ENCODE measurements at places on chromosomes 1 and 21. TPM values are rescaled to one million over a fixed set of nuclear protein-coding genes. Genes with fewer than 3 reads are reported as not detected.

Gene TMEM82
- not detected for total RNA-seq

Gene RASAL2
- total RNA-seq: 22.3 TPM

Gene SDC3
- total RNA-seq: 60.0 TPM

Gene LRRC39
- total RNA-seq: 0.57 TPM

Gene UBL4B
- total RNA-seq: not detected

Gene DOCK7
- 96.4 TPM for total RNA-seq

Gene SIM2
- 0.44 TPM for total RNA-seq

Gene LCE1F
- total RNA-seq: not detected

Gene HSD3B2
- not detected for total RNA-seq

Gene SYTL1
- total RNA-seq: not detected

Gene GTF2B
- total RNA-seq: 36.3 TPM

Gene STUM
- total RNA-seq: not detected

Gene SPRR2E
- total RNA-seq: not detected

Gene TFF3
- total RNA-seq: not detected
